ENCODE measurements at places on chromosomes 4 and X. TPM values are rescaled to one million over a fixed set of nuclear protein-coding genes. Genes with fewer than 3 reads are reported as not detected.

DNA sequence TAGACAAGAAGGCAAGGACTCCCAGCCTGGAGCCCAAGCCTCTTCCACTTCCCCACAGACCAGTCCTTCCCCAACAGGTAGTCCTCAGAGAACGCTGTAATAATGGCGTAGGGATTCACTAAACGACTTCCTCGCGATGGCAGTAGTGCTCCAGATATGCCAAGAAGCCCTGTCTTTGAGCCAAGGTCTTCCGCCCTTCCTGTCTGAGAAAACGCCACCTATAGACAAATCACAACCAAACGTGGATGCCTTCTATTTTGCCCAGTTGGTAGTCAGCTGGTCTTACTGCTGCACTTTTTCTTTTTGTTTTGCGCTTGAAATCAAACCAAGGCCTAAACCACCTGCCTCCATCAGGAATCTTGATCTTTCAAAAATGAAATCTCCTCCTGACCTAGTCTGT lies 203.3 kb downstream of the OR13H1 start:
- DNase-seq: no peak
- no peaks in the 10 kb centered on the region for H3K27me3 ChIP-seq
- no peak overlapping the region for H3K27ac ChIP-seq
- H3K4me3 ChIP-seq: no peak overlapping the region
- no peaks in the 10 kb centered on the region for H3K36me3 ChIP-seq
- H3K4me1 ChIP-seq: no peaks in the 10 kb centered on the region

GRCh38 chr4:85474356-85474755 lies 594 bp upstream of the ARHGAP24 start:
- no peaks in the 10 kb centered on the region for H3K4me1 ChIP-seq
- H3K36me3 ChIP-seq: no peaks in the 10 kb centered on the region
- DNase-seq: no peak
- H3K27ac ChIP-seq: peak overlapping the region; percentile 84

Gene GLRB
- 2.6 TPM for total RNA-seq

GRCh38 chr4:175514174-175514573 lies 297.9 kb downstream of the GPM6A start:
- H3K4me3 ChIP-seq: no peak overlapping the region
- no peaks in the 10 kb centered on the region for H3K36me3 ChIP-seq
- no peaks in the 10 kb centered on the region for H3K4me1 ChIP-seq
- H3K27ac ChIP-seq: no peak overlapping the region

DNA sequence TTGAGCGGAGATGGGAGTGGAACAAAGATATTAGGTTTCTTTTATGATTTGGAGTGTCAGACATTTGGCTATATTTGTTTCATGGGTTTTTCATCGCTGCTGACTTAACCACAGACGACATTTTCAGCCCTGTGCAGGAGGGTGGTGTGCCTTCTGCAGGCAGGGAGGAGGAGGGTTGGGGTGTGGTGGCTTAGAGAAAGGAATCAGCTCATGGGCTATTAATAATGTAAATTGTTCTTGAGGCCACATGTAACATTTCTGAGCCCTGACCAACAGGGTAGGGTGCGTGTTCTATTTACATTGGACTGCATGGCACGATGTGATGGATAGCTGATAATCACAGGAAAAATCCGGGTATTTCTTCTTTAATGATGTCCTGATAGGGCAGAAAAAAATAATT lies 67.6 kb downstream of the POLA1 start:
- H3K27ac ChIP-seq: no peak overlapping the region
- H3K4me3 ChIP-seq: no peak overlapping the region
- H3K27me3 ChIP-seq: no peaks in the 10 kb centered on the region

Gene TECRL
- not detected for total RNA-seq

Measured in lower lobe of right lung (tissue), 2 donors.